Stimulated activated CD4-positive, alpha-beta T cell treated with anti-CD3 and anti-CD28 coated beads, Interleukin-15, amount 100 ng/mL, for 48 hours (primary cell): ENCODE measurements at places on chromosomes 12 and 14.

GRCh38 chr14:26522967-26523366 lies 74.9 kb downstream of the NOVA1 start:
- DNase-seq = no peak

GRCh38 chr12:25855716-25856115 lies 102.8 kb upstream of the RASSF8 start:
- DNase-seq = no peak

DNA sequence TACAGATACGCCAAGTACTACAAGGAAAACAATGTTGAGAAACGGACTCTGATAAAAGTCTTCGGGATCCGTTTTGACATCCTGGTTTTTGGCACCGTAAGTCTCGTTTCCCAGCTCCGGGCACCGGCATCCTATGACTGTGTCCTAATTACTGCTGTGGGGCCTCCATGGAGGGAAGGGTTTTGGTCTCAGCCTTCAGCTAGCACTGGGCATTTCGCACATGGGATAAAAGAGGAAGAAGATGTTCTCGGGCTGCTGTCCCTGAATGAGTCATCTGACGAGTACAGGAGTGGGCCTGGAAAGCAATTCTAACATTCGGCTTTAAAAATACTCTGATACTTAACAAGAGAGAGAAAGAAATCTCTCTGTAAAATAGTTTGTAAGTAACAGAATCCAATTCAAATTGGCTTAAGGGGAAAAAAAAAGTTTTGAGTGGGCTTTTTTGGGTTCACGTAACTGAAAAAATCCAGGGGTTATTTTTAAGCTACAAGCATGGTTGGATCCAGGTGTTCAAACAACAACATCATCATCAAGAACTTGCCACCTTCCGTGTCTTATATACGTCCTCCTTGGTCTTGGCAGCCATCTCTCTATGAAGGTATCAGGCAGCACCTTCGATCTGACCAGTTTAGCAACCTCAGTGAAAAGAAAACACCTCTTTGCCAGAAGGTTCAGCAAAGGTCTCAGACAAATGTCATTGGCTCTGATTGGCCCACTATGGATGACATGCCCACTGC lies 34.4 kb upstream of the P2RX4 start:
- DNase-seq = no peak

- DNase-seq = no peak
Measured at GRCh38 chr12:109458086-109458485, 19.0 kb downstream of the KCTD10 start.

DNA sequence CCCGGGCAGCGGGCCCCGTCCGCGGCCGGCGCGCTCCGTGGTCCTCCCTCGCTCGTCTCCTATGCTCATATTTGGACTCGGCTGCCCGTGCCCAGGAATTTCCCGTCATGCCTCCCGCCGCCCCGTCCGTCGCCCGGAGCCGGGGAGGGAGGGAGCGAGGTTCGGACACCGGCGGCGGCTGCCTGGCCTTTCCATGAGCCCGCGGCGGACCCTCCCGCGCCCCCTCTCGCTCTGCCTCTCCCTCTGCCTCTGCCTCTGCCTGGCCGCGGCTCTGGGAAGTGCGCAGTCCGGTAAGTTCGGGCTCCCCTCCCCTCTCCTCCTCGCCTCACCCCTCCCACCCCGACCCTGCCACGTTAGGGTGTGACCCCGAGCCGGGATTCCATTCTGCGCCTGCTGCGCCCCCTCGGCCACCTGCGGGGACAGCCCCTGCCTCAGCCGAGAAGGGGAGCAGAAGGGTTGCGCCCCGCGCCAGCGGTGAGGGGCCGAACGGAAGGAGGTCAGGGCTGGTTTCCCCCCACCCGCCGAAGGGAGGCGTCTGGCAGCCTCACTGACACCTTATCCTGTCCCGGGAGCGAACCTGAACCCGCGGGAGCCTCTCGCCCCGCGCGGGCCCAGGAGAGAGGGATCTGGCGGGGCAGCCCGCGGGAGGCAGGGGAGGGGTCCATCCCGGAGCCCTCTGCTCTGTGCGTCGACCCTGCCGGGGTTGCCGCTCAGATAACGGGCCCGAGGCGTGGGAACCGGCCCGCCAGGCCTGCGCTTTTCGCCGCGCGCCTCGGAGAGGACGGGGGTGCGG lies at the start of gene MSRB3:
TSS of gene MSRB3 (plus strand) at position 108 of the 793 bp plus-strand sequence. CDS start 29,897 bp downstream, outside the sequence.
- DNase-seq = peak; percentile 1

GRCh38 chr12:122732170-122732569 lies 1.5 kb upstream of the HCAR1 start:
- peak; percentile 19 for DNase-seq

GRCh38 chr12:58608711-58609110 lies 311.6 kb downstream of the LRIG3 start:
- no peak for DNase-seq

- DNase-seq = no peak
Measured at GRCh38 chr12:5073853-5074252, 30.2 kb downstream of the KCNA5 start.

DNA sequence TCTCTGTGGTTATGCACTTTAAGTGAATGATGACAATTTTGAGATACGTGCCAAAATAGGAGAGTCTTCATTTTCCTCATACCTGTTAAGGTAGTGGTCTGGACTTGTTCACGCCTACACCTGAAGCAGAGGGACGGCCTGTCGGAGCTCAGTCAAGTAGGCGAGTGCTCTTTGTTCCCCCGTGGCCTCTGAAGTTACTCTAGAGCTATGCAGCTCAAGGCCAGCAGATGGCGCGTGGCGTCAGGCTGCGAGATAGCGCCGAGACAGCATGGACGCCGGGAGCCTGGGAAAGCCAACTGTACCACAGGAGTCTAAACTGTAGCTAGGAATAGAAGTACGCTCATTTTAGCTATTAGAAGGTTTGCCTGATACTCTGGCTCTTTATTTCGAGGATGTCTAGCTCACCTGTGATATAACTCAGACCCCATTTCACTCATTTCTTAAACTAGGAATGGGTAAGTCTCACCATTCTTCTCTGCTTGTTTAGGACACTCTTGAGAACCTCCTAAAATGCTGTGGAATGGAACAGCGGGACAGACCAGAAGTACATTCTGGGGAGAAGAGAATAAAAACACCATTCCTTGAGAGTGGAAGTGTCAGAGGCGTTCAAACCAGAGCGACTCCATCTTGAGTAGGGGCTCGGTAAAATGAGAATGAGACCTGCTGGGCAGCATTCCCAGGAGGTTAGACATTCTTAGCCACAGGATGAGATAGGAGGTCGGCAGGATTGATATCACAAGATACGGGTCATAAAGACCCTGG lies 267.4 kb upstream of the HMGA2 start:
- peak; percentile 27 for DNase-seq

DNA sequence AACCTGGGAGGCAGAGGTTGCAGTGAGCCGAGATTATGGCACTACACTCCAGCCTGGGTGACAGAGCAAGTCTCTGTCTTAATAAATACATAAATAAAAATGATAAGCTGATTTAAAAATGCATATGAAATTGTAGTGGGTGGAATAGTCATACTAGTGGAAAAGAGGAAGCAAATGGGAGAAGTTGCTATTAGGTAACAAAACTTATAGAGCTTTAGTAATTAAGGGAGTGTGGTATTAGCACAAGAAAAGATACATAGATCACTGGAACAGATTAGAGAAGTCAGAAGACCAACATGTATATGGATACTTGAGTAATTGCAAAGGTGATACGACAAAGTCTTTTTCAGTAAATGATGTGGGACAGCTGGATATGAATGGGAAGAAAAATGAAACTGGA lies 26.5 kb downstream of the TECPR2 start:
- DNase-seq = no peak

GRCh38 chr14:91753501-91754128 lies 21.7 kb upstream of the CATSPERB start:
- DNase-seq = no peak

GRCh38 chr12:130583800-130584199 lies 132.3 kb downstream of the RIMBP2 start:
- no peak for DNase-seq

DNA sequence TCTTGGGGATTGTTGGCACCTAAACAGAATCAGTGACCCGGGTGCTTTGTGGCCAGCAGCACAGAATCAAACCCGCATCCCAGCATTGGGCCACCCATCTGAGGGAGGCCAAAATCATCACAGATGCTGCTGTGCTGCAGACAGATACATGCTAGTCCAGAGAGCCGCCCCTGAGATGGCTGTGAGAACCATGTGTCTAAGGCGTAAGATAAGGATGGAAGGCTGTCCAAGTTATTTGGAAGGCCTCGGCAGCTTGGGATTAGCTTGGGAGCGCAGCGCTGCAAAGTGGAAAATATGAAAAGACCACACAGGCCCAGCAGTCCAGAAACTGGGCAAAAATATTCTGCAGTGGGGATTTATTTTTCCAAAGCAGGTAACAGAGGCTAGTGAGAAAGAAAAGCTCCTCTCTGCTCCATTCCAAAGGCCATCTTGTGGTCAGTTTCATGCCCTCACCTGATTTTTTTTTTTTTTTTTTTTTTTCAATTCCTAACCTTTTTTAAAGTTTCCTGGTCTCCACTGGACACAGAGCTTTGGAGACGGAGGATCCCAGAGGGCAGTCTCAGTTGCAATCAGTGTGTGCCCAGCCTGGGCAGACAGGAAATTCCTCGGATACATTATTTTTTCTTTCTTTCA lies 178.9 kb upstream of the BCL2L14 start:
- no peak for DNase-seq

DNA sequence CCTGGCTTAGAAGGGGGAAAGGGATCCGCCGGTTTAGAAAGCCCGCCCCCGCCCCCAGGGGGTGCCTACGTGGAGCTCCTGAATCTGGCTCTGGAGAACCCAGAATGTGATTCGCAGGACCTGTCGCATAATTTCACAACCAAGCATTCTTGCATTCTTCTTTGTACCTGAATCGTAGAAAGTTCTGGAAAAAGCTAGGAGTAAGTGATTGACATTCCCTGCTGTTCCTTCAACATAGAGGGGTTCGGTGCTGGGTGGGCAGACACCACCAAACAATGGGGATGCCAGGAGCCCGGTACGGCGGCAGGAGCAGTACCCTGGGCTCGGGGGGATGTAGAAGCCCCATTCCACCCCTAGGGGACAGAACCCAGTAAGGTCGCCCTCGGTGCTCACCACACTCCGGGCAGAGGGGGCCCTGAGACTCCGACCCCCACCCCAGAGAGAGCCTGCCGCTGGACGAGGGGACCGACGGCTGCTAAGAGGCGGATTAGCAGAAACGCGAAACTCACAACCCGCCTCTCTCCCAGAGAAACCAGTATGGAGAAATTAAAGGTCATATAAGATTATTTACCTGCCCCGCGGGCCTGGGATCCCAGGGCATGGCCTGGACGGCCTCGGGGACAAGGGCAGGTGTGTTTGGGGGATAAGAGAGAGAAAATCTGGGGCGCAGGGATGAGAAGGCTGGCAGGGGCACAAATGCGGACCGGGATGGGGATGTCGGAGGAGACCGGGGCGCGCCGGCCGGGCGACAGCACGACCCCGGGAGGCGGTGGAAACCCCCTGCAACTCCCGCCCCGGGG lies 520 bp downstream of the CSRP2 start:
- DNase-seq = no peak

- no peak for DNase-seq
Measured at GRCh38 chr12:107449891-107450290, 235.7 kb upstream of the PWP1 start.

DNA sequence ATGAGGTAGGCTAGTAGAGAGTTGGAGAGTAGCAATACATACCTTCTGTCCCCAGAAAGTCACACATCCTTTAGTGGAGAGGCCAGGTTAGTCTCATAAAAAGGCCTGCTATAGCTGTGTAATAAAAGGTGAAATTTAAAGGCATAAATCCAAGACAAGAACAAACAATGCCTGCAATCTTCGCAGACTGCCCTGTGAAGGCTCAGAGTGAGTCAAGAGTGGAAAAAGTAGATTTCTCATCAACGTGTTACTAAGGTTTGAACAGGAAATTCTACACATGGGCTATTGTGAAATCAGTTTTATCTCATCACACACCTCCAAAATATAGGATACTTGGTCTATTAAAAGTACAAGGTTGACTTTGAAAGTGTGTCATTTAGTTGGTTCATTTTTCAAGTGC lies at the start of gene KLRC1:
TSS of gene KLRC1 (minus strand) at position 222 of the 400 bp plus-strand sequence. CDS start 2,221 bp downstream, outside the sequence.
- no peak for DNase-seq

DNA sequence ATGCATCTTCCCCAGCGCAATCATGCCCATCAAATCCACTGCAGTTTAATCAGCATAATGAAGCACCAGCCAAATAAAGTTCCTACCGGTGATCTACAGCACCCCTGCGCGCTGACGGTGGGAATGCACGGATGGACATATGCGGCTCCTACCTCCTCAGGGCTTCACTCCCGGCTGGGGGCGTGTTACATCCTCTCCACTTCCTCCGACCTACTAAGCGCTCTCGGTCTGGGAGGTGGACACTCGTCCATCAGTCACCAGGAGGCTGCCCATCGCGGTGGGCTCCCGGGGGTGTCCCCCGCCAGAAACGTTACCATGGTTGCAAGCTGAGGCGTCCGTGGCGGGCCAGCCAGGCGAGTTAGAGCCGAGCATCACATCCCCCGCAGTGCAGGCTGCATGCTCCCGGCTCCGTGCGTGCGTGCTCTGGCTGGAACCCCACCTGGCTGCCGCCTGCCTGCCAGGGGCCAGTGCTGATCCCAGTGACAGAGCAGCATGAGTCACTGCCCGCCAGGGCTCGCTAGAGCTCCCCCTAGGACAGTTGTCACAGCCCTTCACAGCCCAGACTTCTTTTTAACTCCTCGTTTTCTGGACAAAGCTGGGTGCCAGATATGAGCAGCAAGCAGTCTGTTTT lies 73.0 kb downstream of the CIT start:
- no peak for DNase-seq

GRCh38 chr12:69239922-69240630 lies 707 bp downstream of the CPSF6 start:
- DNase-seq = peak; percentile 16

- DNase-seq = no peak
Measured at GRCh38 chr12:10167599-10167998, 4.3 kb downstream of the OLR1 start.

DNA sequence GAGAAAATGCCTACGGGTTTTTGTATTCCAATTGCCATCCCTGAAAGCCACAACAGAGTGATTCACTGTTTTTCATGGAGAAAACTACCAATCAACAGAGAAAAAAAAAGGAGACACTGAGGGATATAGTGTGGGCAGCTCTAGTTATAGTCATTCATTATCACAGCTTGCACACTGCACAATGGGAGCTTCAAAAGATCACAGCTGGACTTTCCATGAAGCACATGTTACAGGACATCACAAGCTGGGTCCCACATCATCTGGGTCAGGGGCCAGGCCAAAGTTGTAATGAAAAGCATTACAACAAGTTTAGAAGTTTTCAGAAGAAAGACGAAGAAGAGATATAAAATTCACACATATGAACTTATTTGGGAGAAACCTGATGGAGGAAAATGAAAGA lies 41.5 kb downstream of the RERG start:
- DNase-seq = no peak

GRCh38 chr12:10957741-10958140 lies 18.7 kb upstream of the TAS2R14 start:
- DNase-seq = no peak

DNA sequence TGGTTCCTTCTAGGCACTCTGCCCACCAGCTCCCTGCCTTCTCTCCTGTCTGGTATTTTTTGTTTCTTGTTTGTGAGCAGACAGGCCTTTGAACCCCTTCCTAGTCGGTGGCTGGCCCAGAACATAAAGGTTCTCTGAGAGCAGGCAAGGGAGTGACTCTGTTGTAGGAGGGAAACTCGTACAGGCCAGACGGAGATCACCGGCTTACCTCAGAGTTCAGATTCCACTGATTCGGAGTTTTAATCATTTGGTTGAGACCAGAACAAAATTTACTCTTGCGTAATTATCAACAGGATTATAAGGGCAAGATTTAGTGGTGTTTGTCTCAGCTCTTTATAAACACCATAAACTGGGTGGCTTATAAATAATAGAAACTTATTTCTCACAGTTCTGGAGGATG lies 128.3 kb downstream of the PLXNC1 start:
- no peak for DNase-seq

GRCh38 chr12:65536351-65536750 lies 257.9 kb downstream of the MSRB3 start:
- no peak for DNase-seq

GRCh38 chr14:76810953-76811400 lies 1.7 kb downstream of the ANGEL1 start:
- no peak for DNase-seq
